ENCODE measurements at places on chromosomes 7 and 10.

DNA sequence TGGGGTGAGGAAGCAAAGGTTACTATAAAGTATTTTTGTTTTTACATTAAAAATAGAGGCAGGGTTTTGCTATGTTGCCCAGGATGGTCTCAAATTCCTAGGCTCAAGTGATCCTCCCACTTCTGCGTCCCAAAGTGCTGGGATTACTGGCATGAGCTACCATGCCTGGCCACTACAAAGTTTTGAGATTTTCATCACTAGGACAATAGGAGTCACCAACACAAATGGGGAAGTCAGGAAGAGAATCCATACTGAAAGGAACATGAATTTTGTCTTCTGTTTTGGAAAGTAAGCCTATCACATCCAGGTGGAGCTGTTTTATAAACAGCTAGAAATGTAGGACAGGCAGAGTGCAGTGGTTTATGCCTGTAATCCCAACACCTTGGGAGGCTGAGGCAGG is 20.0 kb upstream of the CAPZA2 start:
- DNase-seq, result no peak

DNA sequence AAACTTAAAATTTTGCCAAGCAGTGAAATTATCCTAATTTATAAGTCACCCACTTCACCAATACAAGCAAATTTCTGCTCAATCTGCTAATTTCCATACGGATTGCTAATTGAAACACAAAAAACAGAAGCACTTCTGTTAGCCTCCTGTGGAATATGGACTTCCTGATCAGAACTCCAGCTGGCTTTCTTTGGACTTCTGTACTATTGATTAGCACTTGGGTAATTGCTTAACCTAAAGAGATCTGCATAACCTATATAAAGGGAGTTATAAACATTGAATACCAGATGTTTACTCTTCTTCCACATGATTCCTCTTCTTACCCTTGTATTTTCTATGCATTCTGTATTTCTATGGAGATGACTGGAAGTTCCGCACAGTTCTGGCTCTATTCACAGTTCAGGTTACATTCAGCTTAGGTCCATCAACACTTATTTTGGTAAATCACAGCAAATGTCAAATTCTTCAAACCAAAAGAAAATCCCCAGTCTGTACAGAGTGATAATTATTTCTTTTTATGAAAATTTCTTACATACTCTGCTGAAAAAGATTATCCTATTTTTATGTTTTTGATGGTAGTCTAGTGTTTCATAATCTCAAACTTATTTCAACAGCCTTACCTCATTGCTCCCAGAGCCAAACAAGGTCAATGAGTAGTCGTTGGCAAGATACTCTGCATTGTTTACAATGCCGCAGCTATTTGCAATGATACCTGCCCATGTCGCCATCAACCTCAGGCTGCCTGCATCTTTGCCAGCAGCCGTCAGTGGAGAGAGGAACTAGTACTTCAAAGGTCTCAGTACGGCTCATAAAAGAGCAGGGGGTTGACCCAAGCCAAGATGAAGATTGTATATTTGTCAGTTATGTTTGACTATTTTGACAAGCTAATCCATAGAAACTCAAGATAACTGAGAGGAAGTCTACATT is 225.6 kb downstream of the AHR start:
- DNase-seq, result peak; percentile 68

DNA sequence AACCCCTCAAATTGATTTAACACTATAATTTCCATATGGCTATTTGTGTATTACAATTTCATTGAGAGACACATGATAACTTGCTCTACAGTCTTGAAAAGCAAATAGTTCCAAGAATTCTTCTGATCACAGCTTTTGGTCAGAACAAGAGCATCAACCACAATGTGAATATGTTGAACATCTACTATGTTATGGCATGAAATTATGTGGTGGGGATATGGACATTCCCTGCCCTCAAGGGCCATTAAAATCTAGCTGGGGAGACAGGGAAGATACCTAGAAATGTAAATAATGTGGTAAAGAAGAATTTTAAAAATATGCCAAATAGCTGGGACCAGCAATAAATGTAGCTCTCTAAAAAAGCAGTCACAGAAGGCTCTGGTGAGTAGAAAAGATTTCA is 262.2 kb downstream of the FZD1 start:
- DNase-seq, result no peak

DNA sequence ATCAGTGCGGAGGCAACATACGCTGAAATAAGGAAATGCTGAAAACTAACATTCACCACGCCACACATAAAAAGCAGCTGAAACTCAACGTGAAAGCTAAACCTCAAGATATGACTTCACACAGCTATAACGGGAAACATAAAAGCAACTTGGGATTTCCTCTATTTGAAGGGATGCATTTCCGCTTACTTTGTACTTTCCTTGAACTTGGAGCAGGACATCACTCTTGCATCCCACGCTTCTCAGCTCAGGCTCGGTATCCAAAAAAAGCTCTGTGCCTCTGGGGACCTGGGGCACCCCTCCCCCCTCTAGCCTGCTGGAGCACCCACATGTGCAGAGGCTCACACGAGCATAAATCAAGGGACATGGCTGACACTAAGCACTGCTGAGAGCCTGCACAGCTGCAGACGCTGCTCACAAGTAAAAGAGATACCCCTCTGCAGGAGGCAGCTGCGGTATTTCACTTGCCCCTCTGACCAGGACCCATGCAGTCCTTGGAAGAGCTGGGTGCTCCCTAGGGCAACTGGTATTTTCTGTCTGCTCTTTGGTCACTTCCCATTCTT is 34.2 kb downstream of the PARD3 start:
- DNase-seq, result peak; percentile 40

DNA sequence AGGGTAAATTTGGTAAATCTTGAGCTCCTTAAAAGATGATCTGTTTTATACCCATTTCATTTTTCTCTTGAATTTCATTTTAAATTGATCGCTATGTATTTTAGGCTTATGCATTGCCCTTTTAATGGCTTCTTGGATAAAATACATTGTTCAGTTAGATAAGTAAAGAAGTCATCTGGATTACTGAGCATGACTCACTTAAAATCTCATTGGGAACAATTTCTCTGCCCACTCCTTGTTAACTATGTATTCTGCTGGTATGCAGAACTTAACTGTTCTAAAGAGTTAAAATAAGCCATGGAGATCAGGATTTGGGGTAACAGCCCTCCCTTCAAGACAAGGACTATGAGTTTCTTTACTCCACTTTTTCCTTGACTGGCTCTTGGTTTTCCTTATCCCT is 134.2 kb downstream of the SND1 start:
- no peak for DNase-seq

- no peak for DNase-seq
Measured at GRCh38 chr10:8063128-8063908, 8.8 kb downstream of the GATA3 start.

DNA sequence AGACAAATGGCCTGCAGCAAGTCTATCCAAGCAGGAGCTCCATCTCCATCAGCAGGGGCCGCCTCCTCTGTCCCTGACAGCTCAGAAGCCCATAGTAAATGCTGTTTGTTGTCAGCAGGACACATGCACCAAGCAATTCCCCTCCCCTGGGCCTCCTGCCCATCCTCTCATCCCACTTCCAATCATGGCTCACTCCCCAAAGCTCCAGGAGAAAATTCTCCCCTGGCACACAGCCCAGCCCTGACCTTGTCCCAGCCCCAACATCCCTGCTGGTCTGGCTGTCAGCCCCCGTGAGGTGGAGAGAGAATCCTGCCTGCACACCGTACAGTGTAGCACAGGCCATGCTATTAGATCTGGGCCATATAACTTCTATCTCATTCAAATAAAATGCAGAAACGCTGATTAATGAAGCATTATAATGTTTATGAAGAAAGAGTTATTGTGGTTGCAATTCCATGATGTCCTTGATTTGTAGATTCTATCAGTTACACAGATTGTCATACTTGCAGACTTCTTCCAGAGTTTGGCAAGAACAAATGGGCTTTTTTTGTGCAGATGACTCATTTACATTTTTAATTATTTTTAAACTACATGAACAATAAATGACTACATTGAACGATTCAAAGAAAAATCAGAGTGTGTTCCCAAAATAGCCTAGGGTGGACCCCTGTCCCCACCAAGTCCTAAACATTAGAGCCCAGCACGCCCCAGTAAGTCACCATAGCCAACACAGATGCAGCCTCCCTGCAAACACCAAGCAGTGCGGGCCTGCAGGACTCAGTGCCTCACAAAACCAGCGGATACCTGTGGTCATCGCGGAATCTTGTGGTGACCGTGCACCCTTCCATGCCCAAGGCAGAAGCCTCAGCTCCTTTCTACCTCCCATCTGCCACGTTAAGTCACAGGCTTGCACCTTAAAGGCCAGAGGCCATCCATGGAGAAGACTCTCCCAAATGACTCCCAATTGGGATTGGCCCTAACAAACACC is 70.1 kb downstream of the COBL start:
- DNase-seq, result no peak

GRCh38 chr7:77239471-77239870 is 39.9 kb upstream of the FGL2 start:
- no peak for DNase-seq

DNA sequence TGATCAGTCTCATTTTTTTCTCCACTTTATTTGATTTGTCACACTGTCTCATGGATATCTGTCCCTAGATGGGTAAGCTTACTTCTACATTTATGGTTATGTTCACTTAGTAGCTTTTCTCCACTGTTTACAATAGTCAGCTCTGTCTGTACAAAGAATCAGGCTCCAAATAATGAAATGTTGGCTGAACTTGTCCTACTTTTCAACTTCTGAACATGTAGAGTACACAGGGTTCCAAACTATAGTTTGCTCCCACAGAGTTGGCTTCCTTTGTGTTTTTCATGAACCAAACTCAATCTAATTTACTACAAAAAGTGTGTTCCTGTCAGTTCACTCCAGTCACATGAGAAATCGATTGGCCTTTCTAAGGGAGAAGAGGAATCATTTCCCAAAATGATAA is 175.0 kb downstream of the CCDC71L start:
- DNase-seq, result no peak

- peak; percentile 59 for DNase-seq
Measured at GRCh38 chr7:95871075-95871848, 98.9 kb downstream of the DYNC1I1 start.
